ENCODE measurements at places on chromosomes 12 and 14. TPM values are rescaled to one million over a fixed set of nuclear protein-coding genes. Genes with fewer than 3 reads are reported as not detected.

The PTGER2 gene
- 0.57 TPM for total RNA-seq

The INSM2 gene
- total RNA-seq: not detected

The MYL6 gene
- total RNA-seq: 216 TPM

The TEX52 gene
- not detected for total RNA-seq

The IL26 gene
- total RNA-seq: not detected

The KLRC1 gene
- not detected for total RNA-seq

The NRXN3 gene
- total RNA-seq: 0.15 TPM

The CPNE6 gene
- not detected for total RNA-seq

The CD163 gene
- 30.2 TPM for total RNA-seq

The STAB2 gene
- total RNA-seq: 0.04 TPM

Data from psoas muscle (tissue), 8 donors.